ENCODE measurements at places on chromosomes 2 and 18.

DNA sequence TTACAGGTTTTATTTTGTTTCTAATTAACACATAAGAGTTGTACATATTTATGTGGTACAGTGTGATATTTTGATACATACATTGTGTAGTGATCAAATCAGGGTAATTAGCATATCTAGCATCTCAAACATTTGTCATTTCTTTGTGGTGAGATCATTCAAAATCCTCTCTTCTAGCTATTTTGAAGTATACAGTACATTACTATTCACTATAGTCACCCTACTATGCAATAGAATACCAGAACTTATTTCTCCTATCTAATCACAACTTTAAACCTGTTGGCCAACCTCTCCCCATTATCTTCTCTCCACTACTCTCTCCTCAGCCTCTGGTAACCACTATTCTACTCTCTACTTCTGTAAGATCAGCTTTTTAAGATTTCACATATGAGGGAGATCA is 325.8 kb downstream of the CYP26B1 start:
- no peak for DNase-seq

GRCh38 chr18:14174706-14175085 is 42.5 kb upstream of the ZNF519 start:
- no peak for DNase-seq

DNA sequence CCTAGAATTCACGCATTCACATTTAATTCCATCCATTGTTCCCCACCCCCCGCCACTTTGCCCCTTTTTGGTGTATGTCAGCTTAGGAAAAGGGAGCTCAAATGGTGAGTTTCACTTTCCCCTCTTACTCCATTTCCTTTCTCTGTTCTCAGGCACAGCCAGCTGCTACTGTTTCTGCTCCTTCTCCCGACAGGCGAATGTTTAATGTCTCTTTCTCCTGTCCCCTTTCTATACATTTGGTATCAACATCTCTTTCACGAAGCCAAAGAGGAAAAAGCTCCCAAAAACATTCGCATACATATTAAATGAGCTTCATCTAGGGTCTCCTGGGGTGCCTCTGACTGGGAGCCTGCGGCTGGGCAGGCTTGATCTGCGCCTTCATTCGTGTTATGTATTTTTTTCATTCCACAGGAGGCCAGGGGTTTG is 124.2 kb upstream of the SATB2 start:
- no peak for DNase-seq

- no peak for DNase-seq
Measured at GRCh38 chr2:26590508-26590907, 50.7 kb downstream of the CIB4 start.

DNA sequence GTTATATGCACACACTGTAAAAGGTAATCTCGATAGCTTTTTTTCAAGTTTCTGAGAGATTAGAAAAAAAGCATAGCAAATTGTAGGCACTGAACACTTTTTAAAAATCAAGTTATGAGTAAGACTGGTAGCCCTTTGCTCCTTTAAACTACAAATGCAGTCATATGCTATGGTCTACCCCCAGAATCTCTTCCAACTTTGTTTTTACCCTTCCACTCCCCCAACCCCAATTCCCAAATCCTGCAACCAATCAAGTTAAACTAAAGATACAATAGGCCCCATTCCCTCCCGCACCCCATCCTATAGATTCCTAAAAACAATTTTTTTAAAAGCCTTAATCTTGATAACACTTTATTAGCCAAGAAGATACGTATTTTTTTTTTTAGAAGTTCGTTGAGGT is 752 bp upstream of the BAZ2B start:
- no peak for DNase-seq

DNA sequence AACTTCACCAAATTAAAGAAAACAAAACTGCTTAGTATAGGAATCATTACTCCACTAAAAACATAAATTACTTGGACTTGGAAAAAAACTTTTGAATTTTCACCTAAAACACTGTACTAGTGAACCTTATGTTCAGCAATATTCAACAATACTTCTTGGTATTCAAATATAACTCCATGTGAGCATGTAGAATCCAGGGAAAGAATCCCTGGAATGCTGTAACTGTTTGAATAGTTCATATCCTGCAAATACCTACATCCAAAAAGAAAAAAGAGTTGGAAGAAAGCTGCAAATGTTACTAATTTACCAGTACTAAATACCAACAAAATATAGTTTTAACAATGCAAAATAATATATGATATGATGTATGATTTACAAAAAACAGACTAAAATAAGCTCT is 65.4 kb downstream of the IKZF2 start:
- no peak for DNase-seq

GRCh38 chr2:10778724-10779115 is 33.9 kb downstream of the PDIA6 start:
- no peak for DNase-seq

Measured in activated T-cell treated with anti-CD3 and anti-CD28 coated beads for 48 hours (primary cell).